ENCODE measurements at places on chromosomes 4 and X. TPM values are rescaled to one million over a fixed set of nuclear protein-coding genes. Genes with fewer than 3 reads are reported as not detected.

The CXCL13 gene
- polyA plus RNA-seq: not detected

DNA sequence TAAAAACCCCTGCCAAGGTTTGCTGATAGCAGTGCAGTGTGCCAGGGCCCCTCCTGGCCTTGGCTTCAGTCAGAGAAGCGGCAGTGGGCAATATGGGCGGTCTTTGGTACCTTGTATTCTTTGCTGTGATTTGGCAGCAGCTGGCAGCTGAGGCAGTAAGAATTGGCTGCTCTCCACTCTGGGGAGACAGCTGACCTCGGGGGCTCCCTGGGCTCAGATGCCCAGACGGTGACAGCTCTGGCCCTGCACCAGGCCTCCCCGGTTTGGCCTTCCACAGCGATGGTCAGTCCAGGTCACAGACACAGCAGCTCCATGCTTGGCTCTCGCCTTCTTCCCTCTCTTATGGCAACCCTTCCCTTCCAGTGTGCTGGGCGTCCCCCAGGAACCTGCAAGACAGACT, 330.9 kb downstream of the BCOR start:
- DNase-seq: no peak

DNA sequence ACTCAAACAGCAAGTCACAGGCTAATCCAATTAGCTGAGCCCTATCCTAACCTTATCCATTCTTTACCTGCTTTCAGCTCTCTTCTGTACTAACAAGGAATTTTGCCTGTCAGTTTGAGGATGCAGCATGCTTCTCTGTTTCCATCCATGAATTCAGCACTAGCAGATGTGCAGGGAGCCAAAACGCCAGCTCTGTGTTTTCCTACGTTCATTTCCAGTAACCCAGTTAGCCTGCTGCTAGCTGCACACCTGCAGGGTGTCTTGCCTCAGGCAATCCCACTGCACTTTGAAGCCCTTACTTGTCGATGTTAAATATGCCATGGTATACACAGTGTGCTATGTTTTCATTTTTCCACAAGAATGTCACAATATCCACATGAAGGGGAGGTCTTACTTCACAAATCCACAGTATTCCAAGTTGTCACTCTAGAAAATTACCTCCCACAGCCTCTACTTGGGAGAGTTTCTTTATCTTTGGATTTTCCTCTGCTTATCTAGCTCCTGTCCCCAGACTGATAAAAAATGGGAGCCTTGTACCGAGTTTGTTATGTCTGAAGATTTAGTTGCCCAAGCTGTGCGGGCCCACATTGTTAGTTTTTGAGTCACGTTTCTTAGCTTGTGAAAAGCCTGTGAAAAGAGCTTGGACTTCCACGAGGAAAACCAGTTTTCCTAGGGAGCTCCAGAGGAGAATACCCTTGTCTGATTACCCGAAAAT, 127.6 kb upstream of the HHIP start:
- no peak for DNase-seq

The CDX4 gene
- polyA plus RNA-seq: not detected

DNA sequence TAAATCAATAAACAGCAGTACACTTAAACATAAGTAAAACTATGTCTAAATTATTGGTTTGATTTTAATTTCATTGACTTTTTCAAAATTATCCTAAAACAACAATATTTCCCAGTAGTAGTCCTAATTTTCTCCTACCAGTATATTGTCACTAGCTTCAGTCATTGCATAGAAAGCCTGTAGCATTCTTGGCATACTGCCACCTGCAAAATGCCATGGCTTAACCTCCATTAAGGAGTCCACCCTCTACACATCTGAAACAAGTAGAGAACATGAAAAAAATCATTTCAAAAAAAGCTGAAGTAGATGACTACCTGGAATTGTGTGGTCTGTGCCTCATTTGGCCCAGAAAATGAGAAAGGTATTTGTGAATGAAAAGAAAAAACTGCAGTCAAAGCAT, 348.5 kb downstream of the INPP4B start:
- no peak for DNase-seq

The INPP4B gene
- 10.8 TPM for polyA plus RNA-seq

DNA sequence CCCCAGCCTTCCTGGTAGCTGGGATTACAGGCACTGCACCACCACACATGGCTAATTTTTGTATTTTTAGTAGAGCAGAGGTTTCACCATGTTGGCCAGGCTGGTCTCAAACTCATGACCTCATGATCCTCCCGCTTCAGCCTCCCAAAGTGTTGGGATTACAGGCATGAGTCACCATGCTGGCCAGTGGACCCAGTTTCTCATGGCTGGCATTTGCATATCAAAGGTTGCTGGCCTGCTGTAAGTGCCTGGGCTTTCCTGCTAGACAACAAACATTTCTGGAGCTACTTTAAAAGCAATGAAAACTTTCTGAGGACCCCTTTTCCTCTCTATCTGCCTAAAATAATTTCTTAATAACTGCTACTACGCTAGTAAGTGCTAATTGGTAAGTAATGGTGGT, 228.2 kb downstream of the PCDH10 start:
- DNase-seq: no peak

DNA sequence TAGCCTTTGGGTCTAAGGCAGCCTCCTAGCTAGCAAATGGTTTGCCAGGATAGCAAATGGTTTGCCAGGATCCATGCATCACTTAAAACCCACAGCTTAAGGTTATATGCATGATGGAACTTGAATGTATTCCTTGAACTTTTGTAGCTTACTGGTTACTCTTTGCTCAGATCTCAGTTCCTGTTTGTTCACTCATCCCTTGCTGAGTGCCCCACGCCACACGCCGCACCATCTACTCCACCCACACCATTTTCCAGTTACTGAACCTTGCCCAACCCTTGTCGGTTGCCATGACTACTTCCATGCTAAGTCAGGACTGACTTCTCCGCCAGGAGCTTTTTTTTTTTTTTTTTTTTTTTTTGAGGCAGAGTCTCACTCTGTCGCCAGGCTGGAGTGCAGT, 29.5 kb upstream of the XIAP start:
- peak; percentile 81 for DNase-seq

DNA sequence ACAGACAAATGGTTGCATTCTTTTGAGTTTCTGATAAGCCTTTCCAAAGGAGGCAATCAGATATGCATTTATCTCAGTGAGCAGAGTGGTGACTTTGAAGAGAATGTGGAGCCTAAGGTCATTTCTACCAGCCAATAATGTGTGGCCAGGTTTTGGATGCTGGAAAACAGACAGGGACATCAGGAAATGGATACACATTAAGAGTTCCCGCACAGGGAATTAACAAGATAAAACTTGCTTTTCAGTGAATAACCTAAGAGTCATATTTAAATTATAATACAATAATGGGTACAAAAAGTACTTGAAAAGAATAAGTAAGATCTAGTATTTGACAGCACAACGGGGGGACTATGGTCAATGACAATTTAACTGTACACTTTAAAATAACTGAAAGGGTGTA, 492.3 kb upstream of the FAM241A start:
- peak; percentile 19 for DNase-seq

DNA sequence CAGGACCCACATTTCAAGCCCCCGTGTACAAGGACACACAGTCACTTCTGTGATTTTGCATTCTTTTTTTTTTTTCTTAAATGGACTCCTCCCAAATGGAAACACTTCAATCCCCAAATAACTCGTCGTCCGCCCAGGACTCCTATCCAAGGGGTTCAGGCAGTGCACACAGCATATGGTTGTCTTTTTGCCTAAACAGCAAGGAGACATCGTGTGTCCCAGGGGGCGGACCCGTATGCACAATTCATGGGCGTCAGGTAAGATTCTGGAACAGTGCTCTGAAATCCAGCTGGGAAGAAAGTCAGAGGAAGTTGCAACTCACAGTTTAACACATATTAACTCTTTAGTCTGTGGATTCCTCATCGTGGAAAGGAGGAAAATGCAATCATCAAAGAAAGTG, 231.3 kb downstream of the SHOX start:
- no peak for DNase-seq

The CYSLTR1 gene
- not detected for polyA plus RNA-seq

The LRAT gene
- 0.02 TPM for polyA plus RNA-seq

GRCh38 chr4:31458813-31459212, 738.6 kb downstream of the PCDH7 start:
- DNase-seq: no peak

- DNase-seq: no peak
These were observed 30.3 kb downstream of the PDS5A start for GRCh38 chr4:39947417-39947816.

The PFKFB1 gene
- 0.19 TPM for polyA plus RNA-seq

DNA sequence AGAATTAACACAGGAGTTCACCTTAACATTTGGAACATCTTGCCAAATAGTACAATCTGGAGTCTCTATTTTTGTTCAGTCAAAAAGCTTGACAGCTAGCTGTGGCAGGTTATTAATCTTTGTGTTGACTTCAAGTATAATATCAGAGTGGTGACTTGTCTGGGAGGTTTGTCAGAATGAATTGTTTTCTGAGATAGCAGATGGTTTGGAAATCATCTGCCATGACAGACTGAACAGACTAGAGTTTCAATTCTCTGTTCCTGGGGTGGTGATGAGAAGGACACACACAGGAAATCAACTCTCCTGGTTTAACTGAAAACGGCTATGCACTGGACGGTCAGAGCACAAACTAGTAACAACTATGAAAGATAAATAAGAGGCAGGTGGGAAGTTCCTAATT, 203.3 kb upstream of the EMCN start:
- DNase-seq: no peak
